Upper lobe of right lung (tissue), 1 donor: ENCODE measurements at places on chromosomes 13 and 19.

DNA sequence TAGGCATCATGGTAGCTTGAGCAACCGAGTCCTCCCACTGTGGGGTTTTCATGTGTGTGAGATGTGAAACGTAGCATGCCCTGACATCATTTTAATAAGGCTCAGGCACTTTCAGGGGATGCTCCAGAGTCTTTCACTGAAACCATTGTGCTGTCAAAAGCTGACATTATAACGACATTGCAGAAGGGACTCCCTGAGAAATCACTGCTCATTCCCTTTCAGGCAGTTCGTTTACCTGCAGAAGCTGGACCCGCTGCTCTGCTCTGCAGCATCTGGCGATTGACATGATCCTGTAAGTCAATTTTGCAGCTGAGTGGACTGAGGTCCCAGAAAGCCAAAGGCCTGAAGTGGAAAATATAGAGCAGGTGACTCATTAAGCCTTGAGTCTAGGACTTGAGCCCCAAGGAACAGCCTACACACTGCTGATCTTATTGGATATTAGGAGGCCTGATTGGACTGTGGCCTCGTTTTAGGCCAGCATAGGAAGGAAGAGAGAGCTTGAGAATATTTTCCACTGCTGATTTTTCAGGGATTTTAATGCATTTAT lies 54.0 kb upstream of the CNMD start:
- DNase-seq = no peak

DNA sequence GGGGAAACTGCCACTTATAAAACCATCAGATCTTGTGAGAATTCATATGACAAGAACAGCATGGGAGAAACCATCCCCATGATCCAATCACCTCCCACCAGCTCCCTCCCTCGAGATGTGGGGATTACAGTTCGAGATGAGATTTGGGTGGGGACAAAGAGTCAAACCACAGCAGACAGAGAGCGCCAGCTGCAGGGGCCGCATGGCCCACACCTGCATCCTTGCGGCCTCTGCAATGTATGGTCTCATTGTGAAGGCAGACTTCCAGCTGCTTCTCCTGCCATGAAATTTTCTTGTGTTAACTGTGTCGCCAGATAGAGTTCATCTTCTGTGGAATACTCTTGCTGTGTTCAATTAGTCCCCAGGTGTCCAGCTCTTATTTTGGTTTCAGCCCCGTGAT lies 17.3 kb upstream of the SLC15A1 start:
- no peak for DNase-seq

- DNase-seq = no peak
These were observed 20.9 kb downstream of the CFAP97D2 start for GRCh38 chr13:114199954-114200353.

GRCh38 chr13:105196052-105196451 lies 1339.4 kb downstream of the EFNB2 start:
- no peak for DNase-seq

DNA sequence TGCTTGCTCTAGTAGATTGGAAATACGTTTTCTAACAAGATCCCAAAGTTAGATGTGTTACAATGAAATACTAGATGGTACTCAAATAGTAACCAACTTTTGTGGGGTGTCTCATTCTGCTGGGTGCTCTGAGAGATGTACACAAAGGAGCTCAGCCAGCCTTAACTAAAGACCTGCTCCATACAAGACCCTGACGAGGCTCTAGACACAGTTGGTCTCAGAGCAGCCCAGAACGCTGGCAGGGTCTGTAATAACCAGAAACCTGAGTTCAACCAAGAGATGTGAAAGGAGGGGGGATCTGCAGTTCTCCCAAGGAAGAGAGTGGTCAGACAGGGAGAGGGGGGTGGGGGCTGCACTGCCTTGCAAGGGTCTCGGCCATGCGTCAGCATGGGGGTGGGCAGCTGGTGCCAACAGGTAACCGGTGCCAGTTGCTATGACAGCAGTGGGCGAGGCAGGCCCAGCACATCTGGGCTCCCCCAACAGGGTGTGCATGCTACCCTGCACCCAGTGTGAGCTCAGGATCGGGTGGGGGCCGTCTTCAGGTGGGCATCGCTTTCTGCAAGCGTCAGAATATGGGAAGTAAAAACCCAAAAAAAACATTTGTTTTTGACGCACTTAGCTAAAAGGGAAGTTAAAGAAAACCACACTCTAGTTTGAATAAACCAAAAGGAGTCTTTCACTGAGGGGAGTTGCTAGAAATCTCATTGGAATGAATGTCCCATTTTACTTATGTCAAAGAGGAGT lies 68.0 kb upstream of the GPR183 start:
- no peak for DNase-seq

DNA sequence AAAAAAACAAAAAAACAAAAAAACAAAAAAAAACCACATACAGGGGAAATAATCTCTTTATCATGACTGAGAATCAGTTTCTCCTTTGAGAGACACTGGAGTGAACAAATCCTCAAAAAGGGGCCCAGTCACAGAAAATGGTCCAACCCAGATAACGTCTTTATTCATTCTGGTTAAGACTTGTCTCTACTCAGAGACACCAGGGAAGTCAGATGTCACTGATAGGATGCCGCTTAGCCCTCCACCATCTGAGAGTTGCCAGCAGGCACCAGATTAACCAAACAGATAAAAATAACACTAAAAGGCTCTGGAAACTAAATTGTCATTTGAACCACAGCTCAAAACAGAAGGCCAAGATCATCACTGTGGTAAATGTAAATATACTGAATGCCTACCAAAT lies 1163.4 kb upstream of the ATXN8OS start:
- no peak for DNase-seq

DNA sequence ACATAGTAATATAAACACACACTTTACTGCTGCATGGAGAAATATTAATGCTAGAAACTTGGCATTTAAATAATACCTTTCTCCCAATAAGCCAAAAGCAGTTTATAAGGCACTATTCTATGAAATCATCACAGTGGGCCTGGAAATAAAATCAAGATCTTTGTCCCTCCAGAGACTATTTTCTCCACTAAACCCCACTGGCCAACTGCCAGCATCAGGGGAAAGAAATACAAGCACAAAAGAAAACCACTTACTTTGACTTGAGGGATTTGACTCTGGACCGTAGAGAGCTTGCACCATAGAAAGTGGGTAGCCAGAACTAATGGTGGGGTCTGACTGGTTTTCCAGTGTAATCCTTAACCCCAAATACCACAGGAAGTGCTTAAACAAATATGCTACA lies 71.9 kb downstream of the DCLK1 start:
- DNase-seq = no peak

DNA sequence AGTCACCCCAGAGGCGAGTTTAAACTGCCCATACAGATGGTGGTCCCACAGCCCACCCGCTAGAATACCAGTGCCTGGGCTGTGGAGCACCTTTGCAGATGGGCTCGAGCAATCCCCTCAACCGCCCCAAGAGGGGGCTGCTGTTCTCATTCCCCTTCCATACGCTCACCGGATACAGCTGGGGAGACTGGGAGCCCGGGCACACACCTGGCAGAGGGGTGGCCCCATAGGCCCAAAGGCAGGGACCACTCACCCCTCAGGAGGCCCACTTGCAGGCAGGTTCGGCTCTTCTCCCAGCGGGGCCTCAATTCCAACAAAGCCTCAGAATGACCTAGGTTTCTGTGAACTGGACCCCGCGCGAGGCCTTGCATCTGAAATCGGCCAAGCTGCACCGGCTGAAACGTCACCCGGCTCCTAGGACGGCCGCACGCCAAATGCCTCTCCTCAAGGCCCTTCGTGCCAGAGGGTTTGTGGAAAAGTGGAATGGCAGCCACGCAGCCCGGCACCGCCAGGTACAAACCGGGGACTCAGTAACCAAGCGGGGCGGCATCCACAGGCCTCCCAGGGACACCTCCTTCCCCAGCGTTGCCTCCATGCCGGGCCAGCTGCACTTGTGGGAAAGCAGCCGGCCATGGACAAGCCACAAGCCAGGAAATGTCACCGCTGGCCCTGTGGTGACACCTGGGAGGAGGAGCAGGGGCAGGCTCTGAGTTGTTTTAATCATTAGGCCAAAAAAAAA lies 18.7 kb downstream of the MLLT1 start:
- DNase-seq = no peak

- DNase-seq = no peak
These were observed 1648.0 kb downstream of the PCDH9 start for GRCh38 chr13:65582160-65582559.

GRCh38 chr19:46076951-46077814 lies 36.4 kb upstream of the IGFL4 start:
- no peak for DNase-seq

DNA sequence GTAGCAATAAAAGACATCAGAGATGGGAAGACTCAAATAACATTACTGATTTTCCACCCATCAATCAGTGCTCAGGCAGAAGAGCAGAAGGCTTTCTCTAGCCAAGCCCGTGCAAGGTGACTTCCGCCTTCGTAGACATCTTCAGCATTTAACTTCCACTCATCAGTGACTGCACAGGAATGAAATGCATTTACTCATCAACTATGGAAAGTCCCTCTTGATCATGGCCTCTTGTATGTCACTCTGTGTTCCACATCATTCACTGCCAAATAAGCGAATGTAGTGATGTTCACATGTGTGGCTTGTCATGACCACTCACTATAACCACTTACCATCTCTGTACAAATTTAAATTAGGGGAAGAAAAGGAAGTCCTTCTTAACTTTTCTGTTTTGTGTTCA lies 49.4 kb downstream of the SACS start:
- no peak for DNase-seq

DNA sequence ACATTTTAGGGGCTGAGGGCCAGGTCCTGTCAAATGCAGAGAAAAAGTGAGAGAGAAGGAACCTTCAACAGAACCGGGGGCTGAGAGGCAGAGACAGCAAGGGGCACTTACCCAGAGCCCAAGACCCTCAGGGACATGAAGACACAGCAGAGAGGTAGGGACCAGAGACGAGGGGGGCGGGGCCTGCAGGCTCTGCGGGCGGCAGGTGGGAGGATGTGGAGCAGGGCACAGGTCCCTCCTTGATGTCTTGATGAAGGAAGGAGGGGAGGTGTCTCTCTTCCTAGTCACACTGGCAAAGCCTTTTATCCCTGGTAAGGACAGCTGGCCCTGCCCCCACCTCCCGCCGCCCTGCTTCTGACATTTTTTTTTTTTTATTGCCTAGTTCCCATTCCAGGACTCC lies at the start of gene KLK14:
Gene KLK14 (minus strand): TSS at position 277 of the 400 bp plus-strand sequence. CDS start 273 bp downstream, at position 4.
- no peak for DNase-seq

DNA sequence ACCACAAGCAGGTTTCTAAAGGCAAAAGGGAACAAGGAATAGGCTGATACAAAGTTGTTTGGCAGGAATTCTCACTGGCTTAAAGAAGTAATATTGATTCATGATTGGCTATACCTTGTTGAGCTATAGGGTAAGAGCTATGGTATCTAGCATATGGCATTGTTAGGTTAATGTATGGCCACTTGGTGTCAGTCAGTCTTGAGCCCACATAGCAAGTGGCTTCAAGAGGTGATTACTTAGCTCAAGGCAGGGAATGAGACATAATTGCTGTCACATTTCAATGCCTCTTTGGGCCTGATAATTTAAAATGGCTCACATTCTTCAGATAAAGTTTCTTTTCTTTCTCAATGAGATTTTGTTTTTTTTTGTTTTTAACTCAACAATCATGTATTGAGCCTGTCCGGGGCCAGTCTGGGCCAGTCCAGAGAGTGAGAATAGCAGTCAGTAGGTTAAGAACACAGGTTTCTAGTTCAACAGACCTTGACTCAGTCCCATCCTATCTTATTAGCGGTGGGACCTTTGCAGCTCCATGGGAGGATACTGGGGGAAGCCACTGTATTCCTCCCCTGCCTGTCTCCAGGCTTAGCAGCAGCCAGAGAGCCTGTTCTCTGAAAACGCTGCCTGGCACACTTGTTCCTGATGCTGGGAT lies 45.8 kb upstream of the RCBTB2 start:
- no peak for DNase-seq

- no peak for DNase-seq
These were observed 17.2 kb upstream of the JUND start for GRCh38 chr19:18298601-18299000.

GRCh38 chr19:48169578-48169938 lies 586 bp downstream of the LIG1 start:
- peak; percentile 94 for DNase-seq

DNA sequence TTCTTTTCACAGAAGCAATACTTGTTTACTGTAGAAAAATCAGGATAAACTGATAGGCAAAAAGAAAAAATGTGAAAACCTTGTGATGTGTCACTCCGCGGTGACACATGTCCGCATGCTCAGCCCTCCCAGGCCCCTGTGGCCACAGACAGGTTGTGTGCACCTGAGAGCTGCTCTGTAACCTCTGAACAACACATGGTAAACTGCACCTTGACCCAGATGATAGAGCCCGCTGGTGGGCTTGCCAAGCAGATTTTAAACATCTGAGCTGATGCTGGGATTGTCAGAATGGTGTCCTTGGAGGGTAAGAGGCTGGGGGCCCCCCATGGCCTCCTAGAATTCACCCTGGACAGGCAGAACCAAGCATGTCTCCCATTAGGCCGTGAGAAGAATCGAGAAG lies 33.8 kb downstream of the DHRS12 start:
- no peak for DNase-seq

DNA sequence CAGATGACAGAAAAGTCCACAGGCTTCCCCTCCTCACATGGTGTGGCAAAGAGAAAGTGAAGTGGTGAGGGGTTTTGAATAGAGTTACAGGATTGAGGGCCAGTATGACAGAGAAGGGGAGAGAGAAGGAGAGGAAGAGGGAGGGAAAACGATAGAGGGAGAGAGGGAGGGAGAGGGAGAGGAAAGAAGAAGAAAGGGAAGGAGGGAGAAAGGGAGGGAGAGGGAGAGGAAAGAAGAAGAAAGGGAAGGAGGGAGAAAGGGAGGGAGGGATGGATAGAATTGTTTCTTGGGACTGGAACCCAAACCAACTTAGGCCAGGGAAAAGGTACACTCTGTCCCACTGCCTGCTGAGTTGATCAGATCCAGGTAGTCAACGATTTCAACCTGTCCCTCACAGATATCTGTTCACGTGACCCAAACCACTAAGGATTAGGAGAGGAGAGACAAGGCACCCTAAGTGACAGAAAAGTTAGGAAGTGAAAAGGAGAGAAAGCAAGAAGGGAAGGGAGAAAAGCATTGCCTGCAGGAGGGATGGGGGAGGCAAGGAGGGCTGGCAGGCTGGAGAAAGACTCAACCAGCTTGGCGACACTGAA lies 8.1 kb upstream of the IGFL3 start:
- DNase-seq = no peak

GRCh38 chr19:55301459-55302317 lies 17.9 kb downstream of the BRSK1 start:
- peak; percentile 94 for DNase-seq

DNA sequence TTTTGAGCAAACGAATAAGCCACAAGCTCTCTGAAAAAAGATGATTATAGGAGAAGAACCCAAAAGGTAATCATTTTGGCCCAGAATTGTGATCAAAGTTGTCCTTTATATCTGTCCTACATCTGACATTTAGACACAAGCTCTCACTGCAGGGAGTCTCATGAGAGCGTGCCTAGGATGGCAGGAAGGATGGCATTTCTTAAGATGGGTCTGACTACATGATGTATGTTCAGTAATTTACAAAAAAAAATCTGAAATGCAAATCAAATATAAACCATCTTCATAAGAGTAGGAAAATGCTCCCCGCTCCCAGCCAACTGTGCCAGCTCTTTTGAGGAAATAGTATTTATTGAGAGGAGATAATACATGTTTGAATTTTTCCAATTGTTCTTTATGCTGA lies 81.0 kb upstream of the MBNL2 start:
- DNase-seq = no peak

- DNase-seq = no peak
These were observed 87.6 kb upstream of the MBNL2 start for GRCh38 chr13:97134364-97135095.
